ENCODE measurements at places on chromosomes 6 and 20.

- DNase-seq: peak; percentile 40
Measured at GRCh38 chr6:422433-423054, 31.0 kb downstream of the IRF4 start.

DNA sequence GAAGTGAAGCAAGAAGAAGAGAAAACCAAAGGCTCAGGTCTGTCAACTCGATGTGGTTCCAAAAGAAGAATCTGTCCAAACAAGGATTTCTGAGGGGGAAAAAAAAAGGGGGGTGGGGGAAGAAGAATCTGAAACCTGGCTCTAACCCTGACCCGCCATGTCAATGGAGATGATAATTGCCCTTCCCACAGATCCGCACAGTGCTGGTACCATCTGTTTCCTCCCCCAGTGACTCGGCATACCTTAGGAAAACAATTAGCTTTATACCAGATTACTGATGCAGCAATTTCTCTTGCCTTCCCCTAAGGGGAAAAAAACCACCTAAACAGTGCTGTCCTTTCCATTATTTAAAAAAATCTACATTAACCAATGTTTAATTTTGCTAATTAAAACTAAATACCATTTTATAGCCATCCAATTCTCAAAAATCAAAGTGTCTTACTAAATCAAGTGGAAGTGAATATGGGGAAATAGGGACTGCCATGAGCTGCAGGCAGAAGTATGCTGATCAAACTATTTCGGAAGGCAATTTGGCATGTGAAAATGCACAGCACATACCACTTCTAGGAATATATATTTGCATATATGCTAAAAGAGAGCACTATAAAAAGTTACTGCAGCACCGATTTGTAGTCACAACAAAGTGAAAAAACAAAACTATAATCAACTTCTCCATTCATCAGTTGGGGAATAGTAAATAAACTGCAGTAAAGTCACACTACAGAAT, 46.8 kb downstream of the MAP7 start:
- DNase-seq: no peak

- DNase-seq: no peak
Measured at GRCh38 chr6:143700684-143701348, 23.1 kb downstream of the PHACTR2 start.

DNA sequence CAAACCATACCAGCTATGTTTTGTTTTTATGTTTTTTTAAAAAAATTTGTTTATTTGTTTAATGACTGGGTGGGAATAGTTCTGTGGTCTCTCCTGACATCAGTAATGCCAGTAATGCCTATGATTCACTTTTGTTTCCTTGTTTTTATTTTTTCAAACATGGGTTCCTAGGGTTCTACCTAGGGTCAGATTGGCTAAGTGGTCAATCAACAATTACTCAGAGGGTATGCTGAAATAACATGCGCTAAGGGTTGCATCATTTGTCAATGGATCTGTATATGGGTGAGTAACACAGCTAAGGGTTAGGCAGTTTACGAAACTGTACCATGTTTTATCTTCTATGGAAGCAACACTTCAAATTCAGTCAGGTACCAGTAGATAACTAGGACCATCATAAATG, 583.8 kb upstream of the GJE1 start:
- DNase-seq: no peak

- no peak for DNase-seq
Measured at GRCh38 chr20:10646886-10647420, 26.8 kb downstream of the JAG1 start.

- no peak for DNase-seq
Measured at GRCh38 chr6:167791780-167792478, 34.8 kb upstream of the AFDN start.

DNA sequence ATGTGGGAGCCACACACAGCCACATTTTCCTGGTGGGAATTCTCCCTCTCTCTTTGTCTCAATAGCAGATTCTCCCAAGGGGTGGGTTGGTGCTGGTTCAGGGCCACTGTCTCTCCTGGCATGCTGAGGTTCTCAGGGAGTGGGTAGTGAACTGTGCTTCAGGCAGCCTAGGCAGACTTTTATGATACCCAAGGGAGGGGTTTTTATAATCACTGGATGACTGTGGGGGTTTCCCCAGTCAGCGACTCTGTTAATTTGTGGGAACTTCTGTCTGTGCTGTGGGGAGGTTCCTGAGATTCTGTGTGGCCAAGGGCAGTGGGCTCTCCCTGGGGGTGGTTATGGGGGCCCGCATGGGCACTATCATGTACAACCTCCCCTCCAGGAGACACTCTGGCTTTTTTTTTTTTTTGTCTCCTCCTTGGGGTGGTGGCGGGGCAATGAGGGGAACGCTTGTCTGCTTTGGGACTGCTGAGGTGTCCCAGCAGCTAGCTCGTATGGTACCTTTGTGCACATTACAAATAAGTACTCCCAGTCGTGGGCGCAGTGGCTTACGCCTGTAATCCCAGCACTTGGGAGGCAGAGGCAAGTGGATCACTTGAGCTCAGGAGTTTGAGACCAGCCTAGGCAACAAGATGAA, 10.0 kb downstream of the PTK7 start:
- no peak for DNase-seq

DNA sequence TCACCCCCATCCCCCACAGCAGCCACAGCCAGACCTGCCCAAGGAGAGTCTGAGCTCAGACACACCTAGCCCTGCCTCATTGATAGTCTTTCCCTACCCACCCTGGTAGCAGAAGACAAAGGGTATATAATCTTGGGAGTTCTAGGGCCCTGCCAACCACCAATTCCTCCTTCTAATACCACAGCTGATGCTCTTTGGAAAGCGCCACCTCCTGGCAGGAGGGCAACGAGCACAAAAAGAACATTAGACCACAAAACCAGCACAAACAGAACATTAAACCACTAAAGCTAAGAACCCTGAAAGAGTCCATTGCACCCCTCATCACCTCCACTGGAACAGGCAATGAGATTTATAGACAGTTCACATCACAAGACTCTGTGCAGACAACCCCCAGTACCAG, 195.8 kb upstream of the FUT9 start:
- DNase-seq: no peak

- DNase-seq: no peak
Measured at GRCh38 chr6:163538331-163538730, 123.8 kb downstream of the QKI start.

DNA sequence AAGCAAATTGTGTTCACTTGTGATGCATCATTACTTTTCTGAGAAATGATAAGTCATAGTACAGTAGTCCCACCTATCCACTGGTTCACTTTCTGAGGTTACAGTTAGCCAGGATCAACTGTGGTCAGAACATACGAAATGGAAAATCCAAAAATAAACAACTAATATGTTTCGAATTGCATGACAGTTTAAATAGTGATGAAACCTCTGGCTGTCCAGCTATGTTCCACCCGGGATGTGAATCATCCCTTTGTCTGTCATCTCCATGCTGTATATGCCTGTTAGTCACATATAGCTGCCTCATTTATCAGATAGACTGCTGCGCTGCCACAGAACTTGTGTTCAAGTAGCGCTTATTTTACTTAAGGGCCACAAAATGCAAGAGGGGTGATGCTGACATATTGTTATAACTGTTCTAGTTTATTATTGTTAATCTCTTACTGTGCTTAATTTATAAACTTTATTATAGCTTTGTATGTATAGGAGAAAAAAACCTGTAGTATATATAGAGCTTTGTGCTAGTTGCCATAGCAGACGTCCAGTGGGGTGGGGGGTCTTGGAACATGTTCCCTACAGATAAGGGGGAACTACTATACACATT, 29.2 kb downstream of the AFDN start:
- DNase-seq: no peak

DNA sequence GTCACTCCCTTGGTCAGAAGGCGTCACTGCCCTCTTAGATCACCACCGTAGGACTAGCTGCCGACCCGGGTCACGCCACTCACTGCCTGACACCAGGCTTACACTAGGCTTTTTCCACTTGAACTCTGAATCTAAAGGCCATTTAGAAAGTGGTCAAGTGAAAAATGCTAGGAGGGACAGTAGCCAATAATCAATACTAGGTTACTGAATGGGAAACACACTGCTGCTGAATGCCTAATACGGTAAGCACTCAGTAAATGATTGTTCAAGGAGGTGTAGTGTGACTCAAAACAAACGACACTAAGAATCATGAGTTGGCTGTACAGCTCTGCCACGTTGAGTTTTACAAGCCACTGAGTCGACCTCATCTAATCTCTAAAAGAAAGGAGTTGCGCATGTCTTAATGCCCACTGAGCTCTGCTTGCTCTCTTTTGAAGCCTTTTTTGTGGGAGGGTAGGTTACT, 760 bp upstream of the IBTK start:
- no peak for DNase-seq

GRCh38 chr20:41183831-41184230, 46.5 kb downstream of the PLCG1 start:
- no peak for DNase-seq

DNA sequence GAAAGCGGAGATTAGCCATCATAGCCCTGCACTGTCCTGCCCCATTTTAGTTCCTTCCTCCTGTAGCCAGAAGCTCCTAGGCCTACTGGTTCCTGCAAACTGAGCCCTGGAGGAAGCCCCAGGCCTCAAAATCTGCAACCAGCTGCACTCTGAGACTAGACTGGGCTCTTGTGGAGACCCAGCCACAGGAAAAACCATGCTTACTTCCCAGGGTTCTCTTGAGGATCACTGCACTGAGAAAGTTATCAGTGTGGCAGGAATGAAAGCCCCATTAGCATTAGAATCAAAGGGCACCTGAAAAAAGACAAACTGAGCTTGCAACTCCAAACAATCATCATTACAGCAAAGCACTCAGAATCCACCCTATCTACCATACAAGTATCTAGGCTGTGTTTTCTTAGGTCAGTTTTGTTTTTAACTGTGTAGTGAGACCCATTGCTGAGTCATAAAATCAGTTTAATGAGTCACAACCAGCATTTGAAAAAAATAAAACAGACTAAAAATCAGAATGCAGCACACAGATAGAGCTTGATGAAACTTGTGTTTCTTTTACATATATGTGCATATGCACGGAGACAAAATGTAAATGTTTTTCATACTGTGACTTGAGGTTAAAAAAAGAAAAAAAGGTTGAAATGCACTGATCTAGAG, 91.0 kb downstream of the UNC5CL start:
- no peak for DNase-seq

DNA sequence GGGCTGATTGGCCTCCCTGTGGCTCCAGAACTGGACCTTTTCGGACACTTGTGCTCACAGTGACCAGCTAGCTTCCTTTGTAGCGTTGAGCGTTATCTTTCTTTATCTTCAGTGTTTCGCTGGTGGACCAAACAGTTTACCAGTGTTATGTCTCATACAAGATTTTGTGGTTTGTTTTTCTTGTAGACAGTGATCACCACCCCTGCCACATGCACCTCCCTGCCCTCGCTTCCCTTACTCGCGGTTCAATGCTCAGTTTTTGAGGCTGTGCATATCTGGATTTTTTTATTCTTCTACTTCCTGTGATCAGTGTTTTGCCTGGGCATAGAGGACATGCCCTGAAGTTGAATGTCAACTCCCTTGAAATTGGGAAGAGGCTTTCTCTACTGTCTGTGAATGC, 16.4 kb downstream of the MYT1 start:
- DNase-seq: no peak

GRCh38 chr6:161168281-161168891, 105.5 kb downstream of the AGPAT4 start:
- DNase-seq: no peak

DNA sequence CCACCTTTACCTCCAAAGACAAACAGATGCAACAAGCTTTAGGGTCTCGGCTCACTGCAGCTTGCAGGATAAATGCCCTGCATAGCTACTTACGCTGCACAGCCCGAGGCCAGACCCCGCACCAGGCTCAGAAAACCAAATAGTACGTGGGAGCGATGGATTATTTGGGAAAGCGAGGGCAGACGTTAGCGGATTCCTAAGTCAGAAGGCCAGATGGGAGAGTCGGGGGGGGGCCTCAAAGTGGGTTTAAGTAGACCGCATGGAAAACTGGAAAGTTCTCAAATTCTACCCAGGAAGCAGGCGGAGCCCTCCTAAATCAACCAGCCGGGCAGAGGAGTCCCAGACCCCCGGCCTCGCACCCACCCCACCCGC, 382 bp downstream of the SFT2D1 start:
- DNase-seq: peak; percentile 24

DNA sequence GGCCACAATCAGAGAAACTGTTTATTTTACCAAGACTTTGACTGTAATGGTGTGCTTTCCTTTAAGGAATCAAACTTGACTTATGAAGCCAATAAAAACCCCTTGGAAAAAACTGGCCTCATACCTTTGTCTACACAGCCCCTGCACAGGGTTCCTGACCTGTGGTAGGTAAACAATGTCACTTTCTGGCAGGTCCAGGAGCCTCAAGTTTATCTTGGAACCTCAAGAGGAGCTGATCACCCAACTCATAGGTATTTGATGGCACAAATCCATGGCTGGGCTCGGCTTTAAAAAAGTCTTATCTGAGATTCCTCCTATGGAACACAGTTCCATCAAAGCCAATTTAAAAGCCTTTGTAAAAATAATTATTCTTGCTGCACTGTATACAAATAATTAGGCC, 61.0 kb downstream of the AGPAT4 start:
- no peak for DNase-seq

GRCh38 chr20:47988676-47989075, 203.4 kb upstream of the SULF2 start:
- no peak for DNase-seq

- DNase-seq: no peak
Measured at GRCh38 chr6:158416883-158417759, 104.9 kb downstream of the TULP4 start.

GRCh38 chr6:87431263-87431662, 23.5 kb downstream of the CFAP206 start:
- no peak for DNase-seq
